ENCODE measurements at places on chromosomes 2 and 18.

DNA sequence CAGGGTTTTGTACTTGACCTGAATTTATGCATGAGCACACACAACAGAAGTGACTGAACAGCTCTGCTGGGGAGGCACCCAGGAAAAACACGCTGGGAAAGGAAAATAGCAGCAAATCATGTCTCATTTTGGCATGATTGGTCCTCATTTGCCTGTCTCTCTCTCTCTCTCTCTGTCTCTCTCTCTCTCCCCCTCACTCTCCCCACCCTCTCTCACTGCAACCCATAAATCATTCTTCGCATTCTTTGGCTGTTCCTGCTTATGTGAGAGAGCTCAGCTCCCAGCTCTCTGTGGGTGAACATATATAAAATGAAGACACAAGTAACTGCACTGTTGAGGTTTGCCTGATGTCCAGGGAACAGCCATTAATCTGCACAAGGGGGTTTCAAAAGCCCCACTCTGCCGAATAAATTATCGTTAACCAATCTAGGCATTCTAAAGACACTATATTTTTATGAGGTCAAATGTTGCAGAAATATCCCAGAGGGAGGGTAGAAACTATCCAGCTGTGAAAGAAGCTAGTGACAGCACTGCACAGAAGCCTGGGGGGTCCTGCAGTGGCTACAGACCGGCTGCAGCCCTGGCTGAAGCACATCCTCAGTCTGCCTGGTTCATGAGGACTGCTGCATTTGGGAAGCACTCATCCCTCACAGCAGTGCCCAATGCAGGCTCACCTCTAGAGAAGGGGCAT is 260.3 kb downstream of the AFF3 start:
- no peak for DNase-seq

- DNase-seq = no peak
These were observed 70.2 kb downstream of the CRIM1 start for GRCh38 chr2:36425608-36426355.

DNA sequence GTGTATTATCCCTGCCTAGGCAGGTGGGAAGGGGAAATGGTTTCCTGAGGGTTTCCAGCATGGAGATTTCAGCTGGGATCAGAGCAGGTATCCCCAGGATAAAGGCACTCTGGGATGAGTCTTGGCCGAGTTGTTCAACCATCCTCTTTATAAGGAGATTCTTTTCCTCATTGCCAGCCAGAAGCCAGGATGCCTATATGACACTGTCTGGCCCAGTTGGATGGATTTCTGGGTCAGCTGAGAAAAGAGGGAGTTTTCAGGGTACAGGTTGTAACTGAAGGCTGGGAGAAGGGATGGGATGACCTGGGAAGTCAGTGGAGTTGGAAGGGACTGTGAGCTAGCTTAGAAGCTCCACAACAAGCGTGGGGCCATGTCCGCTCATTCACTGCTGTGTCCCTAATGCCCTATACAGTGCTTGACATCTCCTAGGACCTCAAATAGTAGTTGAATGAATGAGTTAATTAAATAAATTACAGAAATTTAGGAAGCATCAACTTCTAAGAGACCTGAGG is 8.3 kb downstream of the RHOB start:
- DNase-seq = no peak

- no peak for DNase-seq
These were observed 282.2 kb upstream of the SOX11 start for GRCh38 chr2:5409898-5410381.

DNA sequence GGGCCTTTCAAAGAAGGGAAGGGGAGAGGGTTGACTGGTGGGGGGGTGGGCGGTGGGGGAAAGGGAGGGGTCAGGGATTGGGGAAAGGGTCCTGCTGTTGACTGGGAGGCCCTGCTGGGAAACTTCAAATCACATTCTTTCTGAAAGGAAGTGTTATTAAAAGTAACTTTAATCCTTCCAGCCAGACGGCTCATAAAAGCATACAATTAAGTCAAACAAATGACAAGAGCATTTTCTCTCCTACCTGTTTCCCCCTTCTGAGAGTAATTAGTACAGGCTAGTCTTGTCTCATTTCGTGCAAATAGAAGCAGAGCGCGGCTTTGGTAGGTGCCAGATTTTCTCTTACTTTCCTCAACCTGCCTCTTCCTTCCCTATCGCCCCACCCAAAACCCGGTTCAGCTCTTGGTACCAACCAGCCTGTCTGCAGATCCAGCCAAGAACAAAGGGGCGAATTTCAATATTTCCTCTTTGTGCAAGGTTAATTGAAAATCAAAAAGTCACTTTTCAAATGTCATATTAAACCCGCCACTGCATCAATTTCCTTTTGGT is 2112.6 kb upstream of the PIK3C3 start:
- DNase-seq = no peak

DNA sequence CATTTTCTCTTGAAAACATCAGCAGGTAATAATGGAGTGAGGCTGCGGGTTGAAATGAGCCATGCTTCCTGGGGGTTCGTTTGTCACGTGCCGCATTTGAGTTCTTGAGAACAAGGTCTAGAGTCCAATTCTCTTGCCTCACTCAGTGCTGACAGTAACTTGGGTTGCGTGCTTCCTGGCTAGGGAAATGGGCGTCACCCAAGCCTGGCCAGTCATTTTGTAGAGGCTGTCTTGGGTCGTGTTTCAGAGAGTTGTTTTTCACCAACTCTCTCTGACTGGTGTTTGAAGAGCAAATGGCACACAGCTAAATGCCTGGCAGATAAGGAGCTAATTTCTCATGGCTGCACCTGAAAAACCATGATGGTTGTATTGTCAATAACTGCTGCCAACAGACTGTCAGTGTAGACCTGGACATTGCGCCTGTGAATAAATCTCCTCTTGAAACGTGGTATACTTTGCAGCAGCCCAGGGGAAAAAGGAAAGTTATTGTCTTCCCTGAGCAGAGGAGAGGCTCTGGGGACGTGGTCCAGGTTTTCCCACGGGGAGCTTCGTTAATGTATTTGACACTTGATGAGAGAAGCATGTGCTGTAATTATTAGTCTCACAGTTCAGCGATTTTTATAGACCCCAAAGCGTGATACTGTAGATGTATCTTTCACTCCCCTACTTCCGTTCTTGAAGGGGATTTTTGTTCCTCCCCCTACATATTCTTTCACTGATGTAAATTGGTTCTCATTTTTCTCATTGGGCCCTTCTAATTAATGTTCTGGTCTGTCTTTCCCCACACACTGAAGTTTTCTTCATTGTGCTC is 196.0 kb downstream of the FHOD3 start:
- DNase-seq = no peak

- no peak for DNase-seq
These were observed 7.4 kb upstream of the ANKRD62 start for GRCh38 chr18:12086249-12086648.

- DNase-seq = no peak
These were observed 4.6 kb upstream of the KLF11 start for GRCh38 chr2:10038716-10039115.

GRCh38 chr2:133039531-133039930 is 369.5 kb upstream of the LYPD1 start:
- DNase-seq = no peak

- no peak for DNase-seq
These were observed 25.4 kb downstream of the WDR75 start for GRCh38 chr2:189466656-189467055.

DNA sequence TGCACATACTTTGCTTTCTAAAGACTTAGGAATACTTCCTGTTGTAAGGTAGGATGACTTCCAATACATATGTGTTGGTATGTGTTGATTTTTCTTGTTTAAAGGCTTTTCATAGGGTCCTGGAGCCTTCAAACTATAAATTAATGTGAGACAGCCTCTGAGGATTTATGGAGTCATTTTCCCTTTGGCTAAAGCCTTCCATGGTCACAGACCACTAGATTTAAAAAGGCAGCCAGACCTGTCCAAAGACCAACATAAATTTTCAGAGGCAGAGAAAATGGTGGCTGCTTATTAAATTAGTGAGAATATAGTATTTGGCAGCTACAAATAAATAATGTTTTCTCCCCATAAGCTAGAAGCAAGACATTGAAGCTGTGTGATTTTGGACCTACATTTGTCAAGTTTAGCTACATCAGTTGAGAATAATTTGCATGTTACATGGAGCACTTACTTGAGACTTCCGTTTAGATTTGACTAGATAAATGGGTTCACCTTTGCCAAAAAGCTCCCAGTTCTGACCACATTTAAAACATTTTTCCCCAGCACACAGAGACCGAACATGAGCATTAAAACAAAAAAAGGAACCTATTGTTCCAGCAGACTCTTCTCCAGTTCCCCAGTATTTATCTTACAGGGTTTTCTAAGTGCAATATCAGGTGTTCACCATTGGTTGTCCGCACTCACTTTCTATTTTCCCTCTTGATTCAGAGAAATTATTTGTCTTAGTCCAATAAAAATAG is 402.9 kb downstream of the PARD3B start:
- no peak for DNase-seq

Measured in activated CD4-positive, alpha-beta T cell treated with anti-CD3 and anti-CD28 coated beads for 48 hours (primary cell).